ENCODE measurements at places on chromosomes 2 and 18.

GRCh38 chr2:11068079-11068741 lies 87.1 kb upstream of the SLC66A3 start:
- no peak for DNase-seq

- DNase-seq = no peak
These were observed 64.4 kb downstream of the ANTXR1 start for GRCh38 chr2:69077252-69077950.

DNA sequence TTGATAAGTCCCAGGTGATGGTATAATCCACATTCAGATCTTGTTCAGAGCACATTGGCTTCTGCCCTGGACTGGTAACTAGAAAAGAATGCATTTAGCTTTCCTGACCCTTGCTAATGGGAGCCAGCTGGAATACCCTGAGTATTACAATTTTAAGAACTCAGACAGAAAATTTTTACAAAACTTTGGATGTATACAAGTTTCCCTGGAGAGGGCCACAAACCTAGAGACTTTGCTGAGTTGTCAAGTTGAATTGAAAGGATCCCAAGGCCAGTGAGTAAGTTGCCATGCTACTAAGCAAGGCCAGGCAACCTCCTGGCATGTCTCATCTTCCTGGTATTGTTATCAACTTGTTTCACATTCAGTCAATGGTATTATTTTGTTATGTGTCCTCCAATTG lies 20.0 kb upstream of the NABP1 start:
- DNase-seq = no peak

DNA sequence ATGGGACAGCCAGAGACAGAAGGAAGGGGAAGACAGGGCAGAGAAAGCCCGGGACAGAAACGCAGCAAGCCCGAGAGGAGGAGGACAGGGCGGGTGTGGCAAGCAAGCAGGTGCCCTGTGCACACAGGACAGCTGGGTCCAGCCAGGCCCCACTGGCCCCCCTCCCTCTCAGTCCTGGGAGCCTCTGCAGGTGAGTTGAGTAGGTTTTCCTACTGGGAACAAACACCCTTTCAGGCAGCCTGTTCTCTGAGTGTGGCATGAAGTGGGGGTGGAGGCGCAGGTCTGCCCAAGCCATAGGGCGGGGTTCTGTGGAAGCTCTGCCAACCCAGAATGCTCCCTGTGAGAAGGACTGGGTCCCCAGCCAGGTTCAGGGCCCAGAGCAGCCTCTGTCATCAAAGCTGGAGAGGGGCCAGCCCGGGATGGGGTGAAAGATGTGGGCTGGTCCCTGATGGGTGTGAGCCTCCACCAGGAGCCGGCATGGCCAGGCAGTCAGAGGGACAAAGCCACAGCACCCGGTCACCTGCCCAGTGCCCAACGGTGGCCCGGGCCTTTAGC lies 129.4 kb downstream of the TFCP2L1 start:
- DNase-seq = no peak

DNA sequence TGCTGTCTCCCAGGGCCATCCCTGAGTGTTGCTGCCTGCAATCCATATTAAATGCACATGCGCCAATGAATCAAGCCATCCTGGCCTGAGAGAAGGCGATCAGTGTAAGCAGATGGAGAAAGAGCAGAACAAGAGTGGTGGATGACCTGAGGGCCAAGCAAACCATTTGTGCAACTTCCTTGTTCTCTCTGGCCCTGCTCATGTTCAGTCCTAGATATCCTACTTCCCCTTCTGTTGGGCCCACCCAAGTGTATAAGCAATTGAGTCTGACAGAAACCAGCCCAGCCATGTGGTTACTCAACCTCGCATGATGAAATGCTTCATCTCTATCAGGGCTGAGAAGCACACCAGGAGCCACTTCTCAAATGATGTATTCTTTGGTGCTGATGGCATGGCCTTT lies 383.1 kb upstream of the ID2 start:
- DNase-seq = no peak

DNA sequence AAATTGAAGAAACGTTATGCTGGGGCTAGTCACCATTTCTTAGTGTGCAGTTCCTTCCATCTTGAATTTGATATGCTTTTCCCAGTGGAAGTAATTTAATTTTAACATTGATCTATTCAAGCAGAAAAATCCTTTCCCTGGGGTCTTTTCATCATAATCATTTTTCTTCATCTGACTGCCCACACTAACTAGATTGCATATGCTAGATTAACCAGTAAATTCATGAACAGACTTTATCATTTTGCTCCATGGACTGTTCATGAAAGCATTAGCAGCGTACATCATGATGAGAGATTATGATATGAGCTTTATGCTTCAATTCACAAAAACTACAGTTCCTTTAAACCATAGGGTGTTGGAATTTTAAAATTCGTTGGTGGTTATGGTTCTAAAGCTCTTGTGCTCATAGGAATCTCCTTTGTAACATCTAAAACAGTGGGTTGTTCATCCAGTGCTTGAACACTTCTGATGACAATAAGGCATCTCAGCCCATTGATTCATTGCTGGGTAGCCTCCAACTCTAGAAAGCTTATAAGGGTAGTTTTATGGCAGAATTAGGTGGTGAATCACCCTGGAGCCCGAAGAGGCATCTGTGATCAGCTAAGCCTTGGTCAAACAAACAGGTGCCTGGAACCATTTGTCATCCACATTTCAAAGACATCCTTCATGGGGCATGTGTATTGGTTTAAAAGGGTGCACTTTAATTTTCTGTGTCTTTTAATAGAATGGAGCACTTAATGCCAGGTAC lies 77.2 kb upstream of the NDUFV2 start:
- no peak for DNase-seq

- no peak for DNase-seq
These were observed 1231.7 kb upstream of the ZEB2 start for GRCh38 chr2:145751629-145752028.

DNA sequence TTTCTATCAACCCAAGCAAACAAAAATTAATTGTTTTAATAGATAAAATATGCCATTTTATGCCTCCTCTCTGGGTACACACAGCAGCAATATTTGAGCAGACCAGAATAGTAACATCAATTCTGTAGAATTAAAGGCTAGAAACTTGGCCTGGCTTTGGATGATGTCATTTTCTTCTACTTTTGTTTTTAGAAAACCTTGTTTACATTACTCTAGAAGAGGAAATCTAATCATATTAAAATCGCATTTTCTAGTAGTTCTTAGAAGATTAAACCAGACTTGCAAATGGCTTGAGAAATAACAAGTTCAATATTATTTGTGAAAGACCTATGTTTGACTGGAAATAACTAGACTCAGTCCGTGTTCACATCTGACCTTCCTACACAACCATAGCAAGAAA lies 102.3 kb upstream of the RFX8 start:
- no peak for DNase-seq

DNA sequence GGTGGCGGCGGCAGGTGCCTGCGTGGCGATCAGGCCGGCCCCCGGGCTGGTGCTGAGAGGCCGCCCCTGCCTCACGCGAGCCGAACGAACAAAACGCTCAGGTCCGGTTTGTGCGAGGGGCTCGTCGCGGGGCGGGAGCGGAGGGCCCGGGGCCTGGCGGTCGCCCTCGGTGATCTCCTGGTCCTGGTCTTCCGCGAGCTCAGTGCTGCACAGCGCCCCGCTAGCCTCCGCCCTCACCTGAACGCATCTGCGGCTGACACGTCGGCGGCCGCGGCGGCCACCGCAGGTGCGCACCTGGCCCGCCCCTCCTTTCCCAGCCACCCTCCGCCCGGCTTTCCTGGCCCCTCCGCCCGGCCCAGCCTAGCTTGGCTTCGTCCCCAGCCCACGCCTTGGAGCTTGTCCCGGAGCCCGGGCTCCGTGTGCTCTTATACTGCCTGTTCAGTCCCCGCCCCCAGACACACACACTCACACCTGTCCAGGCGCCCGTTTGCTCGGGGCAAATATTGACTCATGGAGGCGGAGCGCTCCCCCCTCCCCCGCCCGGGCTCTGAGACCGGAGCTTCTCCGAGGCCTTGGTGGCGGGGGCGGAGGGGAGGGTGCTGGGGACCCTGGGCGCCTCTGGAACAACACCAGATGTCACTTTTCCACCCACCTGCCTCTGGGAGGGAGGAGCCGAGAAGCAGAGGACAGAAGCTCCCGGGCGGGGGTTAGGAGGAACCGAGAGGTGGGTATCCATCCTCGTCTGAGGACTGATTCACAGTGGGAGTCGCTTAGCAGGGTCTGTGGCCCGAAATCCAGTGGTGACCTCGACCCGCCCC lies 8.6 kb upstream of the CRYBA2 start:
- no peak for DNase-seq

DNA sequence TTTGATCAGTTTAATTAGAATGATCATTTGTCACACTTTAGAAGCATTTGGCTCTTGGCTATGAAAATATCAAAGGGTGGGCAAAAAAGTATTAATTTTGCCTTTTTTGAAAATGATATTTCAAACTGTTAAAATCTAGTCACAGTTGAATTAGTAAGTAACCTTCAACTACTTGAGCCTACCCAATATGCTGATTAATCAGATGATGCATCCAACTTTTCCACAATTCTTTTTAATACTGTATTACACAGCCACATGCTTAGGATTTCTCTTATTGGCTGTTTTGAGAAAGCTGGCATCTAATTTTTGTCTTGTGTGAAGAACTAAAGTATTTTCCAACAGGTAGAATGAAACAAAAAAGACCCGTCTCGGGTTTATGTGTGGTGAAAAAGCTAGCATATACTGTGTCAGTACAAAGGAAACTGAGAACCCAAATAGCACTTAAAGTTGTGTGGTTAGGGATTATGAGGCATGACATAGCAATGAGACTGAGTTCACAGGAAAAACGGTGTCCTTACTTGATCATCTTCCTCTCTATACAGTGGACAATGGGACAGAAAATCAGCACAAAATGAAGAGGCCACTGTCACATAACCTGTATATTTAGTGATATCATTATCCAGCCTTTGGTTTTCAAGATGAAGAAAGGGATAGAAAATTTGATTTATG lies 11.7 kb downstream of the OSBPL6 start:
- no peak for DNase-seq

GRCh38 chr2:239819091-239819973 lies 205.8 kb downstream of the NDUFA10 start:
- DNase-seq = no peak

DNA sequence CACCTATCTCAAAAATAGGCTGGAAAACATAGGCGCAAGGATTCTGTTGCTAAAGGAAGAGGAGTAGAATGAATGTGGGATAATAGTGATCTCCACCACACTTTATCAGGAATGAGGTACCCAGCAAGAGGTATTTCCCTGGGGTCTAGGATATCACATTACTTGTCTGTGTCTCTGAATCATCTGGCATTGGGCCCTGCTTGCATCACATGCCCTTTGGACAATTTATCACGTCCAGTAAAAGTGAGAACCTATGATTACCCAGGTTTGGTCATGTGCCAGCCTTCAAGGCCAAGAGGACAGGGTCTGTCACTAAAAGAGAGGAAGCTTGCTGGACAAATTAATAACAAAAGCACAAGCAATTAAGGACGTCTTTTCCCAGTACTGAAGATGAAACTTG lies 11.4 kb upstream of the TRAPPC8 start:
- no peak for DNase-seq

- no peak for DNase-seq
These were observed 285.4 kb downstream of the NRXN1 start for GRCh38 chr2:50746526-50746925.

GRCh38 chr2:10912796-10913455 lies 1.2 kb downstream of the KCNF1 start:
- DNase-seq = no peak

DNA sequence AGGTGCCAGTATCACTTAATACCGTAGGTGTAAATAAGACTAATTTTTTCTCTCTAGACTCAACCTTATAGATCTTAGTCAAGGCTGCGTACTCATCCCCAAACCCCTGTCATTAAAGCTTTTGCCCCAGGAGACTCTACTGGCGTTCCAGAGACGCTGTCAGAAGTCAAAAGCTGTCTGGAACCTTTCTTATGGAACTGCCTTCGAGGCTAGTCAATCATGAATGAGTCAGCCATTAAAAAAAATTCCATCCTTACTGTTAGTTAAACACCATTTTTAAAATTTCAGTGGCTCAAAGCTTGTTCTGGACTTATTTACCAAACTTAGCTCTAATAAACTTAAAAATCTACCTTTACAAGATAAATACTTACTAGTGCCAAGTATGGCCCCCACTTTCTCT lies 52.1 kb downstream of the SPRED2 start:
- no peak for DNase-seq

- DNase-seq = no peak
These were observed 100.9 kb upstream of the CCDC150 start for GRCh38 chr2:196538646-196539045.

GRCh38 chr2:223060201-223060825 lies 8.3 kb downstream of the KCNE4 start:
- DNase-seq = no peak

DNA sequence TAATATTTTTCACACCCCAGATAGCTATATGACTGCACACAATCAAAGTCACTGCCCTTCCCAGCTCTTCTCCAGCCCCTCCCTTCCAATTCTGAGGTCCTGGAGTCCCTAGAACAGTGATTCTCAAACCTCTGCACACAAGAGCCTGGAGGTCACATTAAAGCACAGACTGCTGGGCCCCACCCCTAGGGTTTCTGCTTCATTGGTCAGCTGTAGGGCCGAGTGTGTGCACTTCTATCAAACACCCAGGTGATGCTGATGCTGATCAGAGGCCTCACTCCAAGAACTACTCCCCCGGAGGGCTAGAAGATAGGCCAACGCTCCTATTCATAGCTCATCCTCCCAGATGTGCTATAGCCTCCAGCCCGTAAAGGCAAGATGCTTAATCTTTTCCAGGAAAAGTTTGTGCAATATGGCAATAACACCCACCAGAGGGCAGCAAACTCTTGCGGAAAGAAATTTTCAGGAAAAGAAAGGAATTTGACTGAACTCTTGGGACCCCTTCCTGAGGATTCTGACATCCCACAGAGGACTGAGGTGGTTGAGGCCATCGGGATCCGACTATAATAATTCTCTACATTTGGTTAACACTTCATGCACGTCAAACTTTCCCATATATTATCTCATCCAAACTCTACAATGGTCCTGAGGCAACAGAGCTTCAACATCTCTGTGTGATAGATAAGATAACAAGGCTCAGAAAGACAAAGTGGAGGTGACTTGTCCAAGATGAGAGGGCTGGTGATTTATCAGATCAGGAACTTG lies 194.2 kb upstream of the PKDCC start:
- no peak for DNase-seq

Measured in activated T-helper 1 cell treated with anti-CD3 and anti-CD28 coated beads, Interleukin-2, amount 50 U/mL, for 16 hours (primary cell).